Tibial nerve (tissue), 4 donors: ENCODE measurements at places on chromosomes 7 and 10.

- H3K4me1 ChIP-seq: no peaks in the 10 kb centered on the region
- peak; percentile 3 for DNase-seq
- no peak overlapping the region for H3K4me3 ChIP-seq
These were observed 116.7 kb downstream of the VIPR2 start for GRCh38 chr7:159027789-159028507.

GRCh38 chr7:80760292-80760691 lies 121.8 kb downstream of the CD36 start:
- no peaks in the 10 kb centered on the region for H3K36me3 ChIP-seq
- H3K4me1 ChIP-seq: no peaks in the 10 kb centered on the region
- no peak overlapping the region for H3K27ac ChIP-seq

DNA sequence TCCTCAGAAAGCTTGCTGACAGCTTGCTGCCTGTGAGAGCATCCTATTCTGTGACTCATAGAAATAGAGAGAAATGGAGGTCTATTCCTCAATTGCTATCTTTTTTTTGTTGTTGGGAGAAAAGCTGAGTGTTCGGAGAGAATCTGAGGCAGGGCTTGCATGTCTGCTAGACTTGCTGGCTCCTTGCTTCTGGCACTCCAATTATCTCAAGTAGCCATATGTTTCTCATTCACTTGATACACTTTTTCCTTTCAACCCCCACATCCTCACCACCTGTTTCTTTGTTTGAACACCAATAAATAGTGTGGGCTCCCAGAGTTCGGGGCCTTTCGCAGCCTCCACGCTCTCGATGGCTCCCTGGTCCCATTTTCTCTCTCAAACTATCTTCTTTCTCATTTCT lies 172.2 kb downstream of the SH2D4B start:
- DNase-seq: no peak
- H3K27ac ChIP-seq: no peak overlapping the region
- no peaks in the 10 kb centered on the region for H3K27me3 ChIP-seq
- no peaks in the 10 kb centered on the region for H3K4me1 ChIP-seq
- H3K4me3 ChIP-seq: no peak overlapping the region
- H3K36me3 ChIP-seq: no peaks in the 10 kb centered on the region

- no peak for DNase-seq
- H3K27ac ChIP-seq: no peak overlapping the region
- peaks cover 65% of the 10 kb centered on the region for H3K36me3 ChIP-seq
- H3K4me3 ChIP-seq: no peak overlapping the region
- no peaks in the 10 kb centered on the region for H3K27me3 ChIP-seq
These were observed 41.6 kb downstream of the PROSER2 start for GRCh38 chr10:11864727-11865126.

- H3K27me3 ChIP-seq: no peaks in the 10 kb centered on the region
- H3K27ac ChIP-seq: peak overlapping the region; percentile 2
- no peak for DNase-seq
- peak overlapping the region; percentile 14 for H3K4me3 ChIP-seq
- H3K36me3 ChIP-seq: no peaks in the 10 kb centered on the region
These were observed 68.9 kb upstream of the FOXK1 start for GRCh38 chr7:4612939-4613841.

GRCh38 chr7:148865283-148865682 lies 18.8 kb downstream of the EZH2 start:
- no peaks in the 10 kb centered on the region for H3K36me3 ChIP-seq
- no peak for DNase-seq
- no peaks in the 10 kb centered on the region for H3K27me3 ChIP-seq
- H3K4me3 ChIP-seq: no peak overlapping the region

- H3K4me3 ChIP-seq: peak overlapping the region; percentile 88
- H3K4me1 ChIP-seq: peaks cover 44% of the 10 kb centered on the region
- H3K27me3 ChIP-seq: no peaks in the 10 kb centered on the region
- peak overlapping the region; percentile 98 for H3K27ac ChIP-seq
- no peaks in the 10 kb centered on the region for H3K36me3 ChIP-seq
These were observed 382 bp downstream of the DIP2C start for GRCh38 chr10:689121-689451.
